ENCODE measurements at places on chromosomes 3 and 15.
A peak's percentile ranks its signal among the peaks of the same experiment; 100 is the strongest.

- no peak for DNase-seq
Observed at GRCh38 chr3:180707896-180708295, 28.6 kb upstream of the CCDC39 start.

GRCh38 chr3:30042274-30042859 is 564.0 kb upstream of the TGFBR2 start:
- DNase-seq = peak; percentile 32

DNA sequence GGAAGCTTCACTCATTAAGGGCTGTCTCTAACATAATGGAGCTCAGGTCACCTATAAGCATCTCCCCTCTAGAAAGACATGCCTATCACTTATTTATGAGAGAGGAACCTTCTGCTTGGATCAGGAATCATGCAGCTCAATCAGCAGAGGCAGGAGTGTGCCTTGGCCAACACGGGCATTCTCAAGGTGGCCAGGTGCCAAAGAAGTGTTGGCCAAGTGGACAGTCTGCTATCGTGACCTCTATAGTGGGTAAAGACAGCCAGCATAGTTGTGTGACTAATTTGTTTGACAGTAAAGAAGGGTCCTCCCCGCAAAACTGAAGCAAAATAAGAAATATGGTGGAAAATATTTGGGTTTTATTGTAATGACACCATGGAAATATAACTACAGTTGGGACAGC is 14.7 kb upstream of the AGTR1 start:
- DNase-seq = no peak

DNA sequence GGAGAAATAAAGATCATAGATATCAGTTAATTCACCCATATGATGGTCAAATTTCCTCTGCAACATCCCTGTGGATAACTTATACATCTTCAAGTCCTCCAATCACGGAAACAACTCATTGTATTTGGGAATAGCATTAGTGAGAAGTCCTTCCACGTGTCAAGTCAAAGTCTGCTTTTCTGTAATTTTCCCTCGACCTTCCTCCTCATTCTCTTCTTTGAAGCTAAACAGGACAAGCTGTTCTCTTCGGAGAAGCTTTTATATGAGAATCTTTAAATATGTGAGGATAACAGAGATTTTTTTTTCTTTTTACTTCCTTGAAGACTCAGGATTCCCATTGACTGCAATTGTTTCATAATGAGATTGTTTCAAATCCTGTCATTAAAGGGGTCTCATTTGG is 230.4 kb downstream of the ZPLD1 start:
- no peak for DNase-seq

- no peak for DNase-seq
Observed at GRCh38 chr3:98246142-98246541, 17.9 kb upstream of the OR5H6 start.

- no peak for DNase-seq
Observed at GRCh38 chr3:103690536-103690935, 1255.7 kb downstream of the ZPLD1 start.

- no peak for DNase-seq
Observed at GRCh38 chr3:73055583-73055982, 5.9 kb upstream of the EBLN2 start.

DNA sequence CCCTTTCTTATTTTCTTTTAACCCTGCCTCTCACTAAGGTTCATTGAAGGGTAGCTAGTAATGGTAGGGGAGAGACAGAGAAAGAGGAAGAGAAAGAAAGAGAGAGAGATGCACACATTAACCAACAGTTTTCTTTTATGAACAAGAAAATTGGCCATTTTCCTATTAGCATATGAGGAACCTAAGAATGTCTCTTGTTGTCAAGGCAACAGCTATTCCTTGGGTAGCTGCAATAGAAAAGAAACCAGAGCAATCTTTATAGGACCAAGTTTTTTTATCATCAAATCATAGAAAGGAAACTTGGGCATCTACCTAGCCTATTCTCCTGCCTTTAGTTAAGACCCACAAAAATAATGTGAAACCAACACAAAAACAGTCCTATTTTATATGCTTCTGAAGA is 15.0 kb upstream of the CCDC39 start:
- no peak for DNase-seq

DNA sequence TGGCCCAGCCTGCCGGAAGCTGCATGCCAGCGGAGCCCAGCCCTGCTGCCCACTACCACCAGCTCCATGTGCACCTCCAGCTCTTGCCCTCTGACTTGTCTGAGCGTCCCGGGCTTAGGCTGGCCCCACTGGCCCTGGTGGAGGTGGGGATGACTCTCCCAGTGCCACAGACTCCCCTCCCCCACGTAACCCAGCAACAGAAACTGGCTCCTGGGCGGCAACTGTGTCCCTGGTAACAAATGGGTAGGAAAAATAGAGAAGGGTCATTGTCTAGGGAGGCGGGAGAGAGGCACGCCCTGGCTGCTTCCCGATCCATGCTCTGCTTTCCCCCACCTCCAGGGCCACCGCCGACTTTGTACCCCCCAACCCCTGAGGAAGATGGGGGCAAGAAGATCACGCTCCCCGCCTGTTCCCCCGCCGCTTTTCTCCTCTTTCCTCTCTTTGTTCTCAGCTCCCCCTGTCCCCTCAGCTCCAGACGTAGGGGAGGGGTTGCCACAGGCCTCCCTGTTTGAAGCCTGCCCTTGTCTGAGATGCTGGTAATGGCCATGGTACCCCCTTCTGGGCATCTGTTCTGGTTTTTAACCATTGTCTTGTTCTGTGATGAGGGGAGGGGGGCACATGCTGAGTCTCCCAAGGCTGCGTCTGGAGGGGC is 10.8 kb upstream of the SEMA3B start:
- DNase-seq = no peak

- DNase-seq = no peak
Observed at GRCh38 chr3:66989860-66990696, 8.0 kb upstream of the KBTBD8 start.

- DNase-seq = no peak
Observed at GRCh38 chr15:81157195-81157938, 23.3 kb downstream of the CFAP161 start.

- no peak for DNase-seq
Observed at GRCh38 chr3:21938267-21938681, 187.3 kb upstream of the ZNF385D start.

DNA sequence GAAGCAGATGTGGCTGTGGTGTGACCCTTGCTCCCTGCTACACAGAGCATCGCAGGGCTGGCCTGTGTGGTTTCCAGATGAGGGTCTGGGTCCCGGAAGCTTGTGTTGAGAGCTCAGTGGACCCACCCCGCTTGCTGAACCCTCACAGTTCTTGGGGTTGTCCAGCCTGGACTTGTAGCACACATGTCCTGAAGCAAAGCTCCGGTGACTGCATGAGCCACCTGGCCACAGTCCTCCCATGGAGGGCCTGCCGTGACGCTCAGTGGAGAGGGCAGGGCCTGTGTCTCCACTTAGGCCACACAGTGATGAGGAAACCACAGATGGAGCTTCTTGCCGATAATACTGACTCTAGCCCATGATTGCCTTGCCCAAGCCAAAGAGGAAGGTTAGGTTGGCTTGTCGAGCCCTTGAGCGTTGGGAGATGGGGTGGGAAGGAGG is 62.6 kb downstream of the RGMA start:
- no peak for DNase-seq

DNA sequence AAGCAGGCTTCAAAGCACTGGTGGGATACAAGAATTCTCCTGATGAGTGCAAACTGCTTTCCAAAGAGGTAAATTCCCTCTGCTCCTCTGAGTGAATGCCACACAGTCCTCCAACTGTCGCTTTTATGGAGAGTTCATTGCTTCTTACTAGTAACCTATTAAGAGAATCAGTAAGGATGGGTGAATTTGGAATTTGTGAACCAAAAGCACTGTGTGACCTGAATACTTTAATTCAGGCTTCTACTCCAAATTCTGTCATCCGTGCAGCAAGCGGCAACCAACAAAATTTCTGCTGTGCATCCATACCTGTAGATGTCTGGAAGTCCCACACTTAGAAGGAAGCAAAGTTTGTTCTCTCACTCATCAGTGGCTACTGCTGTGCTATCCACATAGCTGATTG is 66.7 kb upstream of the SNRK start:
- DNase-seq = no peak

GRCh38 chr15:91855241-91855640 is 1.7 kb downstream of the SLCO3A1 start:
- DNase-seq = no peak

DNA sequence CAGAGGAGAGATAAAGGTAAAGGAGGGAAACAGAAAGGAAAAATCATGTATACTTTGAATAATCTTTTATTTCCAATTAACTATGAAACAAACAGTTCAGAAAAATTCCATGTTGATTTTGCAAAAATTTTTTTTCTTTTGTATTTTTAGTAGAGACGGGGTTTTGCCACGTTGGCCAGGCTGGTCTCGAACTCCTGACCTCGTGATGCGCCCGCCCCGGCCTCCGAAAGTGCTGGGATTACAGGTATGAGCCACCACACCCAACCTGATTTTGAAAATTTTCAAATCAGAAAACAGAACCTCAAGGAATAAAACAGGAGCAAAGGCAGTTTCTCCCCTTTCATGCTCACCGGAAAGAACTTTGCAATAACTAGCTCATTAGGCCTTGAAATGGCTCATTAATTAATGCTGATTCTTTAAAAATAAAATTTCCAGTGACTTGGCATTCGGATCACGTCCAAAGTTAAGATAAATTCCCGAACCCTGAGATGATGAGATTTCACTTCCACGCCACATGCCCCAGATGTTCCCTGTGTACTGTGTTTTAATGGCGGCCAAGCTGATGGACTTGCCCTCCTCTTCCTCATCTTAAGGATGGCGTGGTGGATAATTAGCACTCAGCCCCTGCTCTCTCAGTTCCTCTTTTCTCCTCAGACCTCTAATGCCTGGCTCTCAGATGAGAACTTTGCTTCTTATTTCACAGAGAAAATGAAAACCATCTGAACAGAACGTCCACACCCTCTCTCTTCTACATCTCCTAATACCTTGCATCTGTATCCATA is 10.8 kb downstream of the BCL2L10 start:
- DNase-seq = no peak

GRCh38 chr3:131031660-131032059 is 5.0 kb downstream of the NEK11 start:
- DNase-seq = no peak

DNA sequence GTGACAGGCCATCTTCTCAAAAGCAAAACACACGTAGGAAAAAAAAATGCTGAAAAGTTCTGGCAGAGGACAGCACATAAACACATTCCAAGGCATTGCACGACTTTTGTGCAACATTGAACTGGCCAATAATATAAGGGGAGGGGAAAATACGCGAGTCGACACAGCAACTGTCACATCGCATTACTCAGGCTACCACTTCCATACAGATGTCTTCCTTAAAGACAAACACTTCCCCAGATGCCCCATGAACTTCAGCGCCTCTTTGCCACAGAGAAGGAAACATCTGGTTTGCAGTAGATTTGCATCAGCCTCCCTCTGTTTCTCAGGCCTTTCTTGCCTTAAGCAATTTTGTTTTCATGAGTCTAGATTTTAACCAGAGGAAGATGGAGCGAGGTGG is 144.4 kb upstream of the IGF1R start:
- DNase-seq = no peak

GRCh38 chr15:101500865-101501551 is 11.5 kb upstream of the PCSK6 start:
- DNase-seq = no peak

DNA sequence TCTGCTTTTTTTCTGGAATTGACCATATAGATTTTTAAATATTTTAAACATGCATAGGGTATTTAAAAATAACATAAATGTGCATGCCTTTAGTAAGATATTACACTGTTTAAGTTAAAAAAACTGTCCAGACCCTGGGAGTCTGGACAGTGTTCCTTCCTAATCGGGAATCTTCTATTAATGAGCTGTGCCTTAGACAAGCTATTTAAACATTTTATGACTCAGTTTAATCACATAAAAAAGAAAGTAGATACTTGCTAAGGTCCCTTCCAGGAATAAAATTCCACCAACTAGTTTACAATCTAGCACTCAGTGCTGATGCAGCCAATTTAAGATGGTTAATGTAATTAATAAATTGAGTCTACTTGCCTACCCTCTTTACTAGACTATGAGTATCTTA is 140.4 kb upstream of the DPH6 start:
- DNase-seq = no peak

- DNase-seq = no peak
Observed at GRCh38 chr15:92149465-92149864, 244.2 kb upstream of the ST8SIA2 start.

DNA sequence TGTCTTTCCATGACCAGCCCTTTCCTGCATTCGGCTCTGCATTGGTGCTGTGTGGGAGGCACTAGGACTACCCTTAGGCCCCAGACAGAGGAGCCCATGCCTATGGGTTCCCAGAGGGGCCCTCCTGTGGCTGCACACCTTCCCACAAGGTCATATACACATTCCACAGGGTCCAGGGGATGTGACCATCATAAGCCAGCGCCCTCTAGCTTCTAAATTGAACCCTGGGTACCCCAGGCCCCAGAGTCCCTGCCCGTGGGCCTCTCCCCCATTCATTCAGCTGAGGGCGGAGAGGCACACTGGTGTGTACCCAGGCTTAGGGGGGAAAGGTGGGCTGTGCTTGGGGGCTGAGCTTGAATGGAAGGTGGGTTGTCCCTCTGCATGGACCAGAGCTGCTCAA is 10.2 kb upstream of the SLC6A6 start:
- no peak for DNase-seq

- no peak for DNase-seq
Observed at GRCh38 chr3:4729061-4729973, 236.2 kb downstream of the ITPR1 start.

GRCh38 chr3:24096695-24097290 is 151.7 kb downstream of the NR1D2 start:
- no peak for DNase-seq

- no peak for DNase-seq
Observed at GRCh38 chr3:139098391-139098790, 53.7 kb upstream of the PRR23C start.

- DNase-seq = no peak
Observed at GRCh38 chr15:32861174-32861573, 143.4 kb downstream of the GREM1 start.

DNA sequence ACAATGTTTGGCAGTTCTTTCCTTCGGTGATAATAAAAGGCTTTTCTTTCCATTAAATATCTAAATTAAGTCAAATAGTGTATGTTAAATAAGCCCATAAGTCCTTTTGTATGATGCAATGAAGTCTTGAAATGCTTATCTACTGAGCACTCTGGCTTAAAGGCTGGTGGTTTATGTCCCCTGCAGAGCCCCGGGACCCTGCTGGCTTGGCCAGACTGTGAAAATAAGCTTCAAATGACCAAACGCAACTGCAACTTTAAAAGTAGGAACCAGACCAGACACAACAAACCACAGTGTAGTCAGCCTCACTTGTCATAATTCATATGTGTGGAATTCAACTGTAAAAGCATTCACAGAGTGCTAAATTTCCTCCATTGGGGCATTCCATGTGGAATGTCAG is 72.5 kb downstream of the FOXP1 start:
- no peak for DNase-seq

DNA sequence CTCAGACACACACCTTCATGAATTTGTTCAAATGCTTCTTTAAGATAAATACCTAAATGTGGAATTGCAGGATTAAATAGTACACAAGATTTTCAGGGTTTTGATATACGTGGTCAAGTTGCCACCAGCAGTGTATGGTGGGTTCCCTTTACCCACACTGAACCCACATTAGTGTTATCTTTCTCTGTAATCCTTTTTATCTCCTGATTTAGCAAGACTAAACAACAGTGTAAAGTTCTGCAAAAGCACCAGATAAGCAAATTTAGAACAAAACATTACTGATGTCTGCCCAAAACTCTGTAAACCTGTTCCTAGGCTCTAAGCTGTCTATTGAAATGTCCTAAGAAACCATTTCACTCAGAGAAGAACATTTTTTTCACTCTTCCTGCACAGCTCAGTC is 352.9 kb downstream of the FHIT start:
- DNase-seq = no peak

Data from progenitor cell of endocrine pancreas (in vitro differentiated cells).